ENCODE measurements at places on chromosomes 2 and 18.

GRCh38 chr18:8857806-8858205 is 152.4 kb downstream of the MTCL1 start:
- ATAC-seq = no peak

DNA sequence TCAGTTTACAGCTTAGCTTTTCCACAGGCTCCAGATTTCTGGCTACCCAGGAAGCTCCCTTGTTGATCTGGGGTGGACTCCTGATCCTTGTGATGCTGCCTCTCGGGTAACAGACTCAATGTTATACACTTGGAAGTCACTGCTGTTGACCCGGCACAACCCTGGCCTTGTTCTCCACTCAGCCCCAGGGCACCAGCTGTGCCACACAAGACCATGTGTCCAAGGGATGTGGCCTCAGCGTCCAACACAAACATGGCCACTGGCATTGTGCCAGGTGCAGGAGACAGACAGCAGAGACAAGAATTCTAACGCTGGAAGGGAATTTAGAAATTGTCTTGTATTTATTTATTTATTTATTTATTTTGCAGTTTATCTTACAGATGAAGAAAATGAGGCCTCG is 39.0 kb upstream of the PPP4R1 start:
- no peak for ATAC-seq

- peak; percentile 85 for ATAC-seq
These were observed 24.7 kb downstream of the IL1B start for GRCh38 chr2:112811841-112812306.

DNA sequence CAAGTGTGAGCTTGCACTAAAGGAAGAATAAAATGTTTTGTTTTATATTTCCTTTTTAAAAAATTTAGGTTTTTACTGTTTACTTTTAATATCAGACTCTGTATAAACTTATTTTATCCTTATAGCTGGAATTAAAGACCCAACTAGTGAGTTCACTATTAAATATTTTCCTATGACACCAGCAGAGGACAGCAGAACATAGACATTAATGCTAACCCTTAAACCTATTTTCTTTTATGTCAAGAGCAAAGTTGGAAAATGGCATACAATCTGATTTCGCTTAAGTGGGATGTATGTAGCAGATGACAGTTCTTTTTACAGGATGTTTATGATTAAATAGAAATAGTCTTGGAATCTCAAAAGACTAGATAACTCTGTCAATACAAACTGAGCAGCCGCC is 188.2 kb upstream of the XIRP2 start:
- ATAC-seq = no peak

DNA sequence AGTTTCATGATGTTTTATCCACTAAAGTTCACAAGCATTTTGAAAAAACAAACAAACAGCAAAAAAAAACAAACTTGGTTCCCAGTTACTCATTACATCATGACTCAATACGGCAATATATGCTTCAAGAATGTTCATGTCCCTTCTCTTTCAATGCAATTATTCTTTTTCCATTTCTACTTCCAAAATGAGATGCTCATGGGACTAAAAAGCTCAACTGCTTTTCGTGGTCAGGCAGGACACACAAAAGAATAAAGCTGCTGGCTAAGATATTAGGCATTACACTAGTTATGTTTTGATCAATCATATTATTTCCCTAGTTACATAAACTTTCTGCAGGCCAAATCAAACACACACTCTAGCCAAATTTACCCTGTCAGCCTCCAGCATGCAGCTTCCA is 301.3 kb downstream of the EPHA4 start:
- no peak for ATAC-seq

GRCh38 chr18:79345366-79345765 is 50.4 kb upstream of the NFATC1 start:
- no peak for ATAC-seq

DNA sequence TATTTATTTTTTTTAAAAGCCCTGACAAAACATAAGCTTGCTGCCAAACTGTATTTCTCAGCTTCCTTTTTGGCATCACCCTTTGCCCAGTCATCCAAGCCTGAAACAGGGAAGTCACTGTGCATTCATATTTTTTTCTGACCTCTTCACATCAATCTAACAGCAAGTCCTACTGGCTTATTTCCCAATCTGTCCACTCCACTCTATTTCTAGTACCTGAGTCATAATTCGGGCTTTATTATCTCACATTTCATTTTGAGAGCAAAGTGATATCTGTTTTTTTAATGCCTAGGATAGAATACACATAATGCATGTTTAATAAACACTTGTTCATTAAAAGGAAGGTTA is 5.1 kb downstream of the HNMT start:
- ATAC-seq = no peak

GRCh38 chr2:188993247-188993646 is 19.1 kb downstream of the COL3A1 start:
- ATAC-seq = no peak

GRCh38 chr18:76855594-76855993 is 33.2 kb downstream of the ZNF236 start:
- ATAC-seq = no peak

DNA sequence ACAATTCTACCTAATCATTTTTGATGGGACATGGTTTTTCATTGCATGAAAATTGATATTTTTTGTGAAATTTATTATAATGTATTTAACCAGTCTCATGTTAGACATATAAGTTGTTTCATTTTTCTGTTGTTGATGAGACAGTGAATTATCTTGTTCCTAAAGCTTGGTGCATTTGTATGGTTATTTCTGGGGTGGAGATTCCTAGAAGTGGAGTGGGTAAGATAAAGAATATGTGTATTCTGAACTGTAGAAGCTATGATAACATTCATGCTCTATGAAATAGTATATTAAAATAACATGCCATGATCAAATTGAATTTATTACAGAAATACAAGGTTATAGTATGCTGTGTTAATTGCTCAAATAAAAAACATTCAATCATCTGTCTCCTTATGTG is 69.2 kb downstream of the BOLA3 start:
- no peak for ATAC-seq

- no peak for ATAC-seq
These were observed 7.1 kb downstream of the ST8SIA3 start for GRCh38 chr18:57359433-57359832.

GRCh38 chr2:144983107-144983506 is 463.2 kb upstream of the ZEB2 start:
- no peak for ATAC-seq

DNA sequence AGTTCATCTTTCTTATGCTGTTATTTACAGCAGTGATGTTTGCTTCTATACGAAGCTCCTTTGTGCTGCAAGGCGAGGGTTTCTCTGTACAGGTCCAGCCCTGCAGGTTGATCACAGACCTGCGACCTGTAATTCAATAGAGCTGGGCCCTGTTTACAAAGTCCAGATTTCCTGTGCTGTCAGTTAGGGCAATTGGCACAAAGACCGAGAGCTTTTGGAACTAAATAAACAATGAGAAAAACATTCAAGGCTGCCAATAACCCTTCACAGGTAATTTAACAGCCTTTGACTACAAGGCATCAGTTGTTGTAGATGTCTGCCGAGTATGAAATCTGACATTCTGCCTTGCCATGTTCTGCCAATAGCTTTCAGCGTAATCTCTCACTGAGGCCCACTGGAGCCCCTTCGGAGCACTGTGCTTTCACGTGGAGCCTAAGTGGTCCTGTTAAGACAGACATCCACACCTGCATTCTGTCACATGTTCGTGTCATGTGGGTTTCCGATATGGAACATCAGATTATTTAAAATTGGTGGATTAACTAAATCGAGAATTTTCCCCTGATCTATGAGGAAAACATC is 232.5 kb downstream of the PTGR3 start:
- ATAC-seq = no peak

- no peak for ATAC-seq
These were observed 9.4 kb upstream of the ZNF512 start for GRCh38 chr2:27573452-27573851.

DNA sequence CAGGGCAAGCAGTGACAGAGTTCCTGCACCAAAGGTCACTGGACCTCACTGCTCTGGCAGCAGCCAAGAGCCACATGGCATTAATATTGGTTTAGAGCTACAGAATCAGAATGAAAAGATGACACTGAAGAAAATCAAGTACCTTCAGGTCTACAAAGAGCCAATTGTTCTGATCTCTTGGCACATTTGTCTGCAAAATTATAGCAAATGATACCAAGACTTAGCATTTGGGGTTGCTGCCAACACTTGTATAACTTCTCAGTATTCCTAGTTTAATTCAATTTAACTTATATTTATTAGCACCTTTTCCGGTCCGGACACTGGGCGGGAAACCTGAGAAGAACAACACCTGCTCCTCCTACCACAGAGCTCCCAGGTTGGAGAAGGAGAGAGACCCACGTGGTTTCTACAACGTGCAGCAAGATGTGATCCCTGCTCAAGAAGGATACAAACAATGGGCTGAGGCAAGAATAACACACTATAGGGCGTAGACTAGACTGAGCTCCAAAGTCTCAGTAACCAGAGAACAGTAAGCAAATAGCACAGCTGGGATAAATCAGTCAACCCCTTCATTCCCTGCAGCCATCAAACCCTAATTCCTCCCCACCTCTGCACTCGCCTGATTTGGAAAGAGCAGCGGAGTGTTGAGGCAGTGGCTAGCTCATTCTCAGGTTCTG is 2.4 kb downstream of the LRRC30 start:
- no peak for ATAC-seq

DNA sequence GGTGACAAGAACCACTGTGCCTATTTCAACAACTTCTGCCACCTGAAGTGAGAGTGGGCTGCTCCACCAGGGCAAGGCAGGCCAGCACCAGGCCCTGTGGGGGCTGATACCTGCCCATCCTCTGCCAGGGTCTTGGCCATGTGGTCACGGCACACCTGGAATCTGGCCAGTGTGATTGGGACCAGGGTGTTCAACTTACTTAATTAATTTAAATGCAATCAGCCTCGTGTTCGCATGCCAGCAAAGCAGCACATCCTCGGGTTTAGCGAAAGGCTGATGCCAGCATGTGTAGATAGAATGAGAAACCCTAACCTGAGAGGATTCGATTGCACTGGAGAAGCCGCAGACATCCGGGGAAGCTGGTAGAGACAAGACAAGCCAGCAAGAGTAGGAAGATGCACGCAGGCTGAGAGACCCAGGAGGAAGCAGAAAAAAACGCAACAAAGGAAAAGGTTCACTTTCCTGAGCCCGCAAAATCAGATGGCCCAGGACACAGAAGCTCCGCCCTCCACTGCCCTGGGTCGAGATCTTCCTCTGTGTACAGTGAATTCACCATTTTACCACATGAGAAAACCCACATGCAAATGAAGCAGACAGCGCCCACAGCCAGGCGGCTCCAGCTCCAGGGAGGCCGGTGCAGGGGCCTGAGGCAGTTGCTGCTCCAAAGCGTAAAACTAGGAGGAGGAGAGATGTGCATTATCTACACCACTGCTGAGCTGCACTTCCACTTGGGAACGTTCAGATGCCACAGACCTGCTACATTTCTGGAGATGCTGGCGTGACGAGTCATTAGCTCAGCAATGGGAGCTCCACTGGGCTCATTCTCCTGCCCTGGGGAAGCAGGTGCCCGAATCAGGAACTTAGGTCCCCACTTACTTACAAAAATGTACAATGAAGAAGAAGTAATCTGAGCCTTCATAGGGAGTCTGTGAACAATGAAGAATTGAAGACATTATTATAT is 92.1 kb downstream of the TMEM18 start:
- ATAC-seq = peak; percentile 97

- no peak for ATAC-seq
These were observed 87.5 kb downstream of the AQP4 start for GRCh38 chr18:26778054-26778393.

DNA sequence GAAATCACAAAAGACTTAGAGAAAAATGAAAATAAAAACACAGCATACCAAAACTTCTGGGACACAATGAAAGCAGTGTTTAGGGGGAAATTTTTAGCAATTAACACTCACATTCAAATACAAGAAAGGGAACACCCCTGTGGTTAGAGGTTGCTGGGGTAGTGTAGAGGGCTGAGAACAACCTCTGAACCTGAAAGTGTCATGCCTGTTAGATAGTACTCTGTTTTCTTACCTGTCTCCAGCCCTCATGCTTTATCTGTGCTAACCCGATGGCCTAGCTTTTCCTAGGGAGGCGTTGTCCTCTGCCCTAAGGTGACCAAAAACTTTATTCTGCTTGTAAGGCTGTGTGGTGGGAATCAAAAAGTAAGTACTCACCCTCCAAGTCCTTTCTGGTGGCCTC is 122.6 kb upstream of the OTX1 start:
- ATAC-seq = no peak
